ENCODE measurements at places on chromosomes 6 and 20.

GRCh38 chr20:60584221-60584620, 626.0 kb downstream of the CDH26 start:
- DNase-seq = no peak

DNA sequence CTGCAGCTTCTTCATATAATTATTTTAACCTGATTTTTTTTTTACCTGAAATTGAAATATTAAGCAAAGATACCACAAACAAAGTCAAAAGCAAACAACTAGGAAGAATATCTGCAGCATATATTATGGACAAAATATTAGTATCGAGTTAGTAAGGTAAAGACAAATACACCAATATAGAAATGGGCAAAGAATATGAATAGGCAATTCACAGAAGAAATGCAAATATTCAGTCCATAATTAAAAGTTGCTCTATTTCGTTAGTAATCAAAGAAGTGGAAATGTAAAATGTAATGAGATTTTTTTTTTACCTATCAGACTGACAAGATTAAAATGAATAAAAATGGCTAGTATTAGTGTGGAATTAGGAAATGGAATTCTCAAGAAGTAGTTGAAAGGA, 121.5 kb downstream of the CD83 start:
- DNase-seq = no peak

DNA sequence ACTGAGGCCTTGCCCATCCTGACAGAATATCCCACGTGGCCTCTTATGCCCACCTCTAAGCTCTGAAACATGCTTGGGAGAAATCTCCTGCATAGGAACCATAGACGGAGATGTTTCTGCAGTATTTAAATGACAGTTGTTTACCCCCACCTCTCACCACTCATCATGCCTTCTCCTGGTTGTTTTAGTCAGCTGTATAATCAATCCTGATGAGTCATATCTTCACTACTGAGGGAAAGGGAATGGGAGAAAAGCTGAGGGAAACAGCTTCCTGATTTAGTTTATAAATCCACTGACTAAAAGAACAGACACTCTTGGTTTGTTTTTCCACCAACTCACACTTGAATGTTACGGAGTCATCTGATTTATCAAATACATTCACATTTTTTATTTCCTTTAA, 113.2 kb upstream of the TENT5A start:
- no peak for DNase-seq

- DNase-seq = no peak
These were observed 124.9 kb upstream of the NRN1 start for GRCh38 chr6:6131492-6132109.

- no peak for DNase-seq
These were observed 17.8 kb downstream of the RAB44 start for GRCh38 chr6:36715469-36715868.

DNA sequence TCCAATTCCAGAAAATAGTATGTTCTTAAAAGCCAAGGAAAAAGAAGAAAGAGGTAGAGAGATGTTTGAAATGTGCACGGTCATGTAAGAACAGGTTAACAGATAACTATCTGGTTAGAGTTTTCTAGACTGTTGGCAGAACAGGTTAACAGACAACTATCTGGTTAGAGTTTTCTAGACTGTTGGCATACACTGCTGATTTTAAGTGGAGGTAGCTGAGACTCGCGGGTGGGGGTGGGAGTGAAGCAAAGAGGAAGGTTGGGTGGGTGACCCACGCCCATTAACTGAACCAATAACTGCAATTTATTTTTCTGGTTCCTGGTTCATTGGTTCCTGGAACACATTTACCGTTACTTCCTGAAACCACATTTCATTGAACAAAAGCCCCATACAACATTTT, 157.5 kb downstream of the ELOVL4 start:
- no peak for DNase-seq

DNA sequence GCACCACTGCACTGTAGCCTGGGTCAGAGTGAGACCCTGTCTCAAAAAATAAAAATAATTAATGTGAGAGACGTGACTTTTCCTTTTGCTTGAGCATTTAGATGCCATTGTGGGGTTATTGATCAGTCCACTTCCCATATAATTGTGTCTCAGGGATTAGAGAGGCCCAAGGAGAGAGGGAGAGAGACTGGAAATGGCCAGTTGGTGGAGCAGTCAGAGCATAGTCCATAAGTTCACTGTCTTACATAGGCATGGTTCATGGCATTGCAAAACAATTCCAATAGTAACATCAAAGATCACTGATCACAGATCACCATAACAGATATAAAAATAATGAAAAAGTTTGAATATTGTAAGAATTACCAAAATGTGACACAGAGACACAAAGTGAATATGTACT, 15.2 kb upstream of the SDHAF4 start:
- no peak for DNase-seq

DNA sequence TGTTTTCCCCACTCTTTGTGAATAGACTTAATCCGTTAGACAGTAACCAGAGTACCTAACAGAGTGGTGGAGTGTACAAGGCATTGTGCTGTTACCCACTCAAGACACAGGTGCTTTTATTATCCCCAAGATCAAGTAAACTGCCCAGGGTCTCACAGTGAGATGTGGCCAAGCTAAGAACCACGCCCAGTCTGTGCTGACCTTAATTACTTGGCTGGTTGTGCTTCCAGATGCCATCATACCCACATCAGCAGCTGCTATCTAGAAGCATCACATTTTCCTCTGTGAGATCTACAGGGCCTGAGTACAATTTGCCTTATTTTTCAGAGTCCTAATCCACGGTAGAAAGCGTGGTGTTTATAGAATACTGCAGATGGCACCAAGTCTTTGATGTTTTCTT, 70.3 kb downstream of the GFRA4 start:
- no peak for DNase-seq

DNA sequence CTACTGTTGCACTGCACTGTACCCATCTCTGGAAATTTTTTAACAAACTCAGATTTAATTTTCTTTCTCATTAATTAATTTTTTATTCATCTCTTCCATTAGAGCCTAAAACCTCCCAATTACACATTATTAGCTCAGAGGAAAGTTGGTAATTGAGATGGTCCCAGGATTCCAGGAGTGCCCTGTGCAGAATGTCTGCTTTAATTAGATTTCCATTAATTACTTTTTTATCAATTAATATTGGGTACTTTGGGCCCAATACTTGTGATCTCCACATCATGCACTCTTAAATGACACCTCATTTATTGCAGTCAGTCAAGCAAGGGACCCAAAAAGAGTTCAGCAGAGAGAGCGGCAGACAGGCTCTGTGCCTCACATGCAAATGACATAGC, 232.0 kb downstream of the PTPRT start:
- DNase-seq = no peak

DNA sequence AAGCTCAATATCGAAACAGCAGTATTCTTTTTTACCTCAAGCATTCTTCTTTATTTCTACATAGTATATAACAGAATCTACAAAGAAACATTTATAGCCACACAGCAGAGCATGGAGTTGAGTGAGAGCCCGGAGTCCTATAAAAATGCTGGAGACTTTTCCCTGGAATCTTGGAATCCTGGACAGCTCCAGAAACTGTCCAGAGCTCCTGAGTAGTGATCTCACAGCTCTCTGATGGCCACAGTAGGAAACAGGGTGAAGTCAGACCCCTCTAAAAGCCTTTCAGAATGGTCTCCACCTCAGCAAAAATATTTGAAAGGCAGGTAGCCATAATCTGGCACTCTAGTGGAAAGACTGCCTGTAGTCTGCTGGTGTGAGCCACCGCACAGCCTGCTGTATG, 149.3 kb upstream of the STXBP5 start:
- no peak for DNase-seq

DNA sequence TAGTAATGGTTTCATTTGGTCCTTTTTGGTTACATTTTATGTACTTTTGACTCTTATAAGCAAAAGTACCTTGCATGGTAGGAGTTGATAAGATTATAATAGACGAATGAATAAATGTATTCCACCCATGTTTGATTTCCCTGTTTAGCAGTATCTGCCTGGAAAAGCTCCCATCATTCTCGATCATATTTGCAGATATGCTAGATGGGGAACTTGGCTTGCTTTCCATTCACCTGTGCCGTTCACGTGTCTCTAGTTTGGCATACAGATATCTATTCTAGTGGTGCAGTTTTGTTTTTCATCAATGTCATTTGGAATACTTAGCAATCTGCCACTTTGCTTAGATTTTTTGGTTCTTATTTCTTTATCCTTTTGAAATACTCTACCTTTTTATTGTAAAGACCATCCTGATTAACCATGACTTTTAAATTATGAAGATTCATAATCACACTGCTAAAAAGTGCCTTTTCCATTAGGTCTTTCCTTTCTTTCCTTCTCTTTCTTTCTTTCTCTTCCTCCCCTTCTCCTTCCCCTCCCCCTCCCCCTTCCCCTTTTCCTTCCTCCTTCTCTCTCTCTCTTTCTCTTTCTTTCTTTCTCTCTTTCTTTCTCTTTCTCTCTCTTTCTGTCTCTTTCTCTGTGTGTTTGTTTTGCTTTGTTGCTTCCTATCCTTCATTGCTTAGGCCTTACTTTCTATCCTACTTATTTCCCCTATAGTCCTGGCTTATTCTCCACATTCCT, 40.4 kb downstream of the ANKS1A start:
- no peak for DNase-seq

DNA sequence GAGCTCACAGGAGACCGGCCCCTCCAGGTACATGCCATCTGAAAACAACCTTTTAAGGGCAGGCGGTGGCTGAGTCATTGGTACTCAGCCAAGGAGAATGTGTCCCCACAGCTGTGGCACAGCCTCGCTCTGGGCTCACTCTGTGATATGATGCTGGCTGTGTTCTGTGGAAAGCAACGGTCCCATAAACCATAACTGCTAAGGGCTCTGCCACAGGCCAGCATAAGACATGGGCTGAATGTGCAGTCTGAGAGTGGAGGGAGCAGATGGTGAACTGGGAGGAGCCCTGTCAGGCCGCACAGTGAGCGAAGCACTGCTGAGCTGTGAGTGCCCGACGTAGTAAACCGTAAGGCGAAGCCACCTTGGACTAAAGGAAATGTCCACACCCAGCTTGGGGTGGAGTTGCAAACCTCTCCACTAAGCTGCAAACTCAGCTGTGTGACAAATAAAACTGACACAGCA, 375.8 kb downstream of the THBS2 start:
- no peak for DNase-seq

DNA sequence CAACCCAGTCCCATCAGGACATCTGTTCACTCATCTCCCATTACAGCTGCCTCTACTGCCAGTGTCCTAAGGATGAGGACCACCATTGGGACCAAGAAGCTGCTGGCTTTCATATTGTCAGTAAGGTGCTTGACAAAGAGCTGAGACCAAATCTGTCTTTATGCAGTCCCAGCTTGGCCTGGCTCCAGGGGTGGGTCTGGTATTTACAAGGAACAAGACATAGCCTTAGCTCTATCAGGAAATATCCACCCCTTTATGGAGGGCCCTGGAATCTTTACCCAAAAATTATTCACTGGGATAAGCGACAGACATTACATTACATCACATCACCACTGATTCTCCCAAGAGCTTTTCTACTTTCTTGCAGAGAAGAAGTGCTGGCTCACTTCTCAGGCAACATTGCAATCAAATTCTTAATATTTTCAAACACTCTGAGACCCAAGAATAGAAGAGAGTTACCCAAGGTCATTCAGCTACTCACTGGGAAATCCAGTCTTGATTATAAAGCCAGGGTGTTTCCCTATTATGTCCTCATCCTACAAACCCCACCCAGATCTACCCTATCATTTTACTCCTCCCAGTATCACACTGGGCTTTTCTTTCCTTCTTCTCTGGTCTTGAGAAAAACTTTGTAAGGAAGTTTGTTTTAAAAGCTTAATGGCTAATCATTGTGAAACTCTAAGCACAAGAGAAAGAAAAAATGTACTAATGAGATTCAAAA, 11.5 kb upstream of the PI3 start:
- no peak for DNase-seq

GRCh38 chr6:16511040-16511660, 250.1 kb downstream of the ATXN1 start:
- DNase-seq = no peak

GRCh38 chr6:144416773-144417172, 131.6 kb downstream of the UTRN start:
- DNase-seq = no peak

DNA sequence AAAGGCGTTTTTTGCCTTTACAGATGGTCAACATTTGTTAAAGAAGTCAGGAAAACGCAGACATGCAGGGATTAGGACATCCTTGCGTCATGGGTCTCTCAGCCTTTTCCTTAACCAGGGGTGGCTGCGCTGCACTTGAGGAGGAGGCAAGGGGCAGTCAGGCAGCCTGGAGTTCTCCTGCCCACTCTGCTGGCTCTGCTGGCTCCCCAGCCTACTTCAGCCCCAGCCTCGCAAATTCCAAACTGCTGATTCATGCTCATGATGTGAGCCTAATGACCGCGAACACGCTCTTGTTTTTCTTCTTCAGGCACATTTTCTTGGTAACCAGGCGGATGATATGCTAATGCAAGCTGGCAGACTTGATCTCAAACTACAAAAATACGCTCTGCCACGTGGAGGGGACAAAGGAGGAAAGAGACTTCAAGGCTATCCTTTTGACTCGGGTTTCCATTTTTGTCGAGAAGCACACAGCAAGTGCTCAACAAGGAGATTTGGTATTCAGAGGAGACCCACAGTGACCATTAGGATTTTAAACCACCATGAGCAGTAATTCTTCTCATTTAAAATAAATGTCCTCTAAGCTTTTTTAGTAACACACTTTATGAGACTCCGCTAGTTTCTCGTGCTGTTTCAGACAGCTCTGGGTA, 290.3 kb upstream of the STXBP5 start:
- peak; percentile 89 for DNase-seq

GRCh38 chr6:169997187-169997929, 245.9 kb downstream of the ERMARD start:
- no peak for DNase-seq

- no peak for DNase-seq
These were observed 2.5 kb upstream of the NPBWR2 start for GRCh38 chr20:64109831-64110391.

GRCh38 chr6:145214570-145214969, 520.8 kb downstream of the EPM2A start:
- no peak for DNase-seq

- DNase-seq = no peak
These were observed 29.0 kb downstream of the PTGIS start for GRCh38 chr20:49538950-49539349.

DNA sequence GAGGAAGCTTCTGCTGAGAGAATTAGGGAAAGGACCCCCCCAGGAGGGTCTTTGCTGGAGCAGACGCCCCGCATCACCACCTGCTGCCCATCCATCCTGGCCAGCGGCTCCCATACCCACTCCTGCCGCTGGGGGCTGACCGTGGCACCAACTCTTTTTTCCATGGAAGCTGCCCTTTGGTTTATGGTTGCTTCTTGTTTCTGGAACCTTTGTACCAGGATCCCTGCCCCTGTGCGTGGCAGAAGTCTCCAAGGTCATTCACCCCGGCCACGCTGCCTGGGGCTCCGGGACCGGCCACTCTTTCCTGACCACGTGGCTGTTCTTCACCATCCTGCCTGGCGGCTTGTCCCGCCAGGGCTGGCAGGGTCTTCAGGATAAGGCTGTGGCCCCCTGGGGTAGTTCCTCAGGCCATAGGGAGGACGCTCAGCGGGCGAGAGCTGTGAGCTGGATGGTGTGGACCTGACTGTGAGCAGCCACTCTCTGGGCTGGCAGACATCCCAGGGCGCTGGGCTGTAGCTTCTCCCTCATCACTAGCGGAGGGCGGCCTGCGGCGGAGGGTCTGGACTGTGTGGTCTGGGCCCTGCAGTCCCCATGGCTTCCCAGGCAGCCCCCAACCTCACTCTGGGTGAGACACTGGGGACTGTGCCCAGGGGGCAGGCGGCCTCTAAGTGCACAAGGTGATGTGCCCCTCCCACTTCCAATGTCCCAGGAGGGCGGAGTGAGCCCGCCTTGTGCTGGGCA, 22.8 kb upstream of the RBBP8NL start:
- no peak for DNase-seq

- DNase-seq = no peak
These were observed 247.7 kb upstream of the FAM83B start for GRCh38 chr6:54598787-54599313.

- no peak for DNase-seq
These were observed 4.7 kb upstream of the MCM9 start for GRCh38 chr6:118939683-118940082.
